ENCODE measurements at places on chromosomes 1 and 21.

GRCh38 chr1:43521756-43522155 lies 8.9 kb upstream of the PTPRF start:
- no peak for DNase-seq

DNA sequence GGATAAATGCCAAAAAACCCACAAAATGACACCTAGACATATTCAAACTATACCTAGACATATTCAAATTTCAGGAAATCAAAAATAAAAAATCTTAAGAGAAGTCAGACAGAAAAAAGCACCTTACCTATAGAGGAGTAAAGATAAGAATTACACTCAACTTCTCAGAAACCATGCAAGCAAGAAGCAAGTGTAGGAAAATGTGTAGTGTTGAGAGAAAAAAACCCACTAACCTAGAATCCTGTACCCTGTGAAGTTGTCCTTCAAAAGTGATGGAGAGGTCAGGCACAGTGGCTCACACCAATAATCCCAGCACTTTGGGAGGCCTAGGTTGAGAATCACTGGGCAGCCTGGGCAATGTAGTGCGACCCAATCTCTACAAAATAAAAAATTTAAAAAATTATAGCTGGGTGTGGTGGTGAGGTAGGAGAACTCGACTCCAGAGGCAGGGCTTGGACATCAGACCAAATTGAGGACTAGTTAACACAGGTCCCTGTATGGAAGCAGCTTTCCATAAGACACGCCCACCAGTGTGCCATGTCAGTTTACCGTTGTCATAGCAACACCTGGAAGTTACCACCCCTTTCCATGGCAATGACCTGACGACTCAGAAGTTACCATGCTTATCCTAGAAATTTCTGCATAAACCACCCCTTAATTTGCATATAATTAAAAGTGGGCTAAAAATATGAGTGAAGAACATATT lies 20.7 kb downstream of the PDIK1L start:
- DNase-seq, result no peak

DNA sequence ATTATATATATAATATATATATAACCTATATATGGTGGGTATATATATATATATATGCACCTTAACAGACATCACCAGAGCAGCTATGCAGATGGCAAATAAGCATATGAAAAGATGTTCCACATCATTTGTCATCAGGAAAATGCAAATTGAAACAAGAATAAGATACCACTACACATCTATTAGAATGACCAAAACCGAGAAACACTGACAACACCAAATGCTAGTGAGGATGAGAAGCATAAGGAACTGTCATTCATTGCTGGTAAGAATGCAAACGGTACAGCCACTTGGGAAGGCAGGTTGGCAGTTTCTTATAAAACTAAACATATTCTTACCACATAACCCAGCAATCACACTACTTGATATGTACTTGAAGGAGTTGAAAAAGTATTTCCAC lies 219.8 kb upstream of the PRMT6 start:
- DNase-seq, result no peak

DNA sequence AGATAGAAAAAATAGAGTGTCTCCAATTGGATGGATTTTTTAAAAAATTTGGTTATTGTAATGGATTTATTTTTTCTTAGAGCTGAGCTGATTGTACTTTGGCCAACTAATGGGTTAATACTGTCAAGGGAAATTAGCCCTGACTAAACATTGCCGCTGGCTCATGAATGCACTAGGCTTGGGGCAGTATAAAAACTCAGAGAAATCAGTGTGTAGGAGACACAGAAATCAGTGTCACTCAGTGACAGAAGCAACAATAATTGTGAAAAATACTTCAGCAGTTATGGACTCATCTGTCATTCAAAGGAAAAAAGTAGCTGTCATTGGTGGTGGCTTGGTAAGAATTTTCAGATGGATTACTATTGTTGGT lies at the start of gene KMO:
Gene KMO, plus strand, starts transcription at position 217 of the 370 bp plus-strand sequence. Its CDS starts 67 bp downstream, at position 284.
- no peak for DNase-seq

DNA sequence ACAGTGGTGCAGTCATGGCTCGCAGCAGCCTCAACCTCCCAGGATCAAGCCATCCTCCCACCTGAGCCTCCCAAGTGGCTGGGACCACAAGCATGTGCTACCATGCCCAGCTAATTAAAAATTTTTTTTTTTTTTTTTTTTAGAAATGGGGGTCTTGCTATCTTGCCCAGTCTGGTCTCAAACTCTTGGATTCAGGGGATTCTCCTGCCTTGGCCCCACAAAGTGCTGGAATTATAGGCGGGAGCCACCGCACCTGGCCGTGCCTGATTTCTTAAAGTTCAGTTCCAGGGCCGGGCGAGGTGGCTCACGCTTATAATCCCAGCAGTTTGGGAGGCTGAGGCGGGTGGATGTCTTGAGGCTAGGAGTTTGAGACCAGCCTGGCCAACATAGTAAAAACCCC lies 6.4 kb downstream of the THAP3 start:
- no peak for DNase-seq

DNA sequence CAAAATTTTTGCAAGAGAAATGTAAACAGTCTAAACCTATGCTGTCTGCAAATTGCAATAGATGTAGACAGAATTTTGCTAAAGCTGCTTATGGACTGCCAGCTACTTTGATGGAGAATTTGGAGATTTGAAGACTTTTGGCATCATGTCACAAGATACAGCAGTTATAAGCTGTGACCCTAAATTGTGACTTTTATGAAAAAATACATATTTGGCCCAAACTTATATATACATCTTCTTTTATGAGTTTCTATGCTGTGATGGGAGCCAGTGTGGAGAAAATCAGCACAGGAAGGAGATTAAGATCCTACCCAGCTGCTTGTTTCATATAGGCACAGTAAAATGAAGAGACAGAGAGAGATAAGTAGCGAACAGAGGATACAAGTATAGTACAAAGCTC lies 1595.4 kb downstream of the PLA2G4A start:
- no peak for DNase-seq

DNA sequence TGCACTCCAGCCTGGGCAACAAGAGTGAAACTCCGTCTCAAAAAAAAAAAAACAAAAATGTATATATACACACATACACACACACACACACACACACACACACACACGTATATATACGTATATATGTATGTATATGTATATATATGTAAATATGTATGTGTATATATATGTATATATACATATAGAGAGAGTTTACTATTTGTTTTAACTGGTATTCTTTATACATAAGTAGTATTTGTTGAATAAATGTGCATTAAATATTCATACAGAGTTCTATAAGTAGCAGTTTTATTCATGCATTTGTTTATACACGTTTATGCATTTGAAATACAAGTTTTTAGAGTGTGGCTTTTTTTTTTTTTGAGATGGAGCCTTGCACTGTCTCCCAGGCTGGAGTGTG lies 113.6 kb downstream of the ZMYM4 start:
- no peak for DNase-seq

DNA sequence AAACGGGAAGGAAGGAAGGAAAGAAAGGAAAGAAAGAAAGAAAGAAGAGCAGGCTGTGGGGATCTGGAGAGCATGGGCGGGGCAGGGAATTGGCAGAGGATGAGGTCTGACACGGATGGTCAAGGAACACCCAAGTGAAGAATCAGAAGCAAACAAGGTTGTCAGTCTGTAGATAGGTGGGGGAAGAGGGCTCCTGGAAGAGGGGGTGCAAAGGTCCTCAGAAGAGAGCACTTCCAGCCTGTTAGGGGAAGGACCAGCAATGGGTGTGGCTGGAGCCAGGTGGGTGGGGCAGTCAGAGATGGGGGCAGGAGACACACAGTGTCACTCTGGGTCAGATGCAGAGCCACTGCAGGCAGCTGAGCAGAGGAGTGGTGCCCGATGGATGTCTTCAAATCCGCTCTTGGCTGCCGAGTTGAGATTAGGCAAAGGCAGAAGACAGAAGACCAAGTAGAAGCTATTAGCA lies 11.0 kb upstream of the PLA2G2C start:
- DNase-seq, result no peak

DNA sequence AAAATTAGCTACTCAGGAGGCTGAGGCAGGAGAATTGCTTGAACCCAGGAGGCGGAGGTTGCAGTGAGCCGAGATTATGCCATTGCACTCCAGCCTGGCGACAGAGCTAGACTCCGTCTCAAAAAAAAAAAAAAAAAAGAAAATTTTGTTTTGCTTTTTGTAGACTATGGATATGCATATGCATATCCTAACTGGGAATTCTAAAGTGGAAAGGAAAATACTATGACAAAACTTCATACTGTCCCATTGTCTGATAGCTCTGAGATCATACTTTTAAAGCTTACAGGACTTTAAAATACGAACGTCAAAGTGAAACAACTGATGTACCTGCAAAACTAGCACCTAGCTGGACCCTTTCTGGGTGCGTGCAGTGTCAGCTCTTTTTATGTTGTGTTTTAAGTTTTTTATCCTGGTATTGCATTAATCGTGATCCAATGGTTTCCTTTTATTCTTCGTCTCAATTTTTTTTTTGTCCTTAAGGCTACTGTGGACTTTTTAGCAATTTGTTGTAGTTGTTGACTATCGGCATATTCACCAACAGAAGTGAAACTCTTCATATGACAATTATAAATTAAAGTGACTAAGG lies 19.2 kb downstream of the SPRTN start:
- DNase-seq, result no peak

DNA sequence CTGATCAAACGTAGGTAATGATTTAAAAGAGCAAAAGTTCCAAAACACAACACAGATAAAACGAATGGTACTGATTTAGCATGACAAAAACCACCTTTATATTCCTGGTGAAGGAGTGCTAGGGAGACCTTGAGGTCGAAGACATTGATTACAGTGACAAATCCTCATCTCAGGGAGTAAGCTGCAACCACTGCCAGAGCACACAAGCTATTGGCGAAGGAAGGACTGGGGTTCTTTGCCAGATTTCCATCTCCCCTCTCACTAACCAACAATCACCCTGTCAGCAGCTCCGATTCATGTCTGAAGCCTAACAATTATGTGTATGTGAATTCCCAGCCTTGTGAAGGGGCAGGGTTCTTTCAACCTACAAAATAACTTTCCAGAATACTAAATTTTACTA lies 40.2 kb upstream of the DMRTB1 start:
- DNase-seq, result no peak

GRCh38 chr1:24186993-24187790 lies at the start of gene IFNLR1:
Gene IFNLR1, minus strand, starts transcription at chr1:24187289. Its CDS starts 41 bp downstream, at chr1:24187248.
- no peak for DNase-seq

DNA sequence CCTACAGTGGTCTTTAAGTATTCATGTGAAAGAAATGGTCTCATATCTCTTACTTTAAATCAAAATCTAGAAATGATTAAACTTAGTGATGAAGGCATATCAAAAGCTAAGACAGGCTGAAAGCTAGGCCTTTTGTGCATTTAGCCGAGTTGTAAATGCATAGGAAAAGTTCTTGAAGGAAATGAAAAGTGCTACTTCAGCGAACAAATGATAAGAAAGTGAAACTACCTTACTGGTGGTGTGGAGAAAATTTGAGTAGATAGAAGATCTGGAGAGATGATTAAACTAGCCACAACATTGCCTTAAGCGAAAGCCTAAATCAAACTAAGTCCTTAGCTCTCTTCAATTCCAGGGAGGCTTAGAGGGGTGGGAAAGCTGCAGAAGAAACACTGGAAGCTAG lies 147.6 kb downstream of the DSCAM start:
- no peak for DNase-seq

- no peak for DNase-seq
Measured at GRCh38 chr21:39730418-39731157, 14.4 kb upstream of the IGSF5 start.
